ENCODE measurements at places on chromosomes 13 and 19. TPM values are rescaled to one million over a fixed set of nuclear protein-coding genes. Genes with fewer than 3 reads are reported as not detected.
A peak's percentile ranks its signal among the peaks of the same experiment; 100 is the strongest.

GRCh38 chr13:28655561-28655960 is 3.4 kb upstream of the POMP start:
- DNase-seq: no peak

GRCh38 chr19:7731218-7731595 is 703 bp downstream of the CLEC4G start:
- no peak for DNase-seq

Gene SLC5A5
- not detected for polyA plus RNA-seq

GRCh38 chr19:8334458-8335342 is 8.4 kb downstream of the KANK3 start:
- DNase-seq: peak; percentile 60

GRCh38 chr13:97921176-97921816 is 32.2 kb upstream of the IPO5 start:
- DNase-seq: no peak

- peak; percentile 68 for DNase-seq
These were observed 15.0 kb upstream of the EMC10 start for GRCh38 chr19:50461066-50461875.

Gene LILRB3
- polyA plus RNA-seq: not detected

Gene GTF2F2
- 7.5 TPM for polyA plus RNA-seq

DNA sequence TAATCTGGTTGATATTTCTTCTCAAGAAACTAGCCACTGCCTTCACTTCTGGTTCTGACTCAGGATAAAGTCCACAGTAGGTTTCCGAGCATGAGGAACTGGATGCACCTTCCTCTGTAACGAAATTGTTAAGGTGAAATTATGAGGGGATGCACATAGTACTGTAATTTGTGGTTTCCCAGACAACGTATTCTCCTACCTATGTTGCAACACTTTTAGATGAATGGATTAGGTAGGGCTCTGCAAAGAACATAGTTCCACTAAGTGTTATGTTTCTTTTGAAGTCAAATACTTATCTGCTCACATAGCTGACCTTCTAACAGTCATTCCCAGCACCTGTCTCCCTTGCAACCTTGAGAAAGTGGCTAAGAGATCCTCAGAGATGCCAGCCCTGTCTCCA is 5.7 kb upstream of the ZC3H13 start:
- DNase-seq: no peak

DNA sequence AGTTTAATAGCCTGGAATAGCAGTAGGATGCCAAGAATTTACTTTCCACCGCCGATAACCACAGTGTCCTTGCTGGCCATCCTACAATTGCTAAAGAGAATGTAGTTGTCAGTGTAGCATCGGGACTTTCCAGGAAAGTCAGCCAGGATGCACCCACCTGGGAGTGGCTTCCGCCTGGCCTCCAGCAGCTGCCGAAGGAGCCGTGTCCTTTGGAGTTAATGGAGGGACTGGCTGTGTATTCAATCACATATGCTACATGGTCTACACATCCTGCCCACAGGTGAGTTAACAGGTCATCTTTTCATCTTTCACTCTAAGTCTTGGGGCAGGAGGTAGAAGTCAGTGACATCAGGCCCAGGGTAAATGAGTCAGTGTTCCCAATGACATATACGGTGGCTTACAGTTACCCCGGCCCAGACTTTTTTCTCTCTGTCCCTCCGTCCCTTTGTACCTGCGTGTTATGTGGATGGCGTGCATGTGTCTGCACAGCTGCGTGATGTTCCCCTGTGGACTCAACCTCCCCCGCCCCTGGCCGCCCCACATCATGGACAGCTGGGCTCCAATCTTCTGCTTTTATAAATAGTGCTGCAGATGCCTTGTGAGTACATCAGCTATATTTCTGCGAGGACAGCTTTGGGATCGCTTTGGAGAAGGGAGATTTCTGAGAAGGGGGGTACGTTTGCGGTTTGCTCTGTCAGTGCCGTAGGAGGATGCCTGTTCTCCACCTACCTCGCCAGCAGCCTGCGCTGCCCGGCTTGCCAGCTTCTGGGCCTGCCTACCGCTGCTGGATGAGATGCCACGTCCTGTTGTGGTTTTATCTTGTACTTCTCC is 63.1 kb downstream of the ATP11A start:
- no peak for DNase-seq

DNA sequence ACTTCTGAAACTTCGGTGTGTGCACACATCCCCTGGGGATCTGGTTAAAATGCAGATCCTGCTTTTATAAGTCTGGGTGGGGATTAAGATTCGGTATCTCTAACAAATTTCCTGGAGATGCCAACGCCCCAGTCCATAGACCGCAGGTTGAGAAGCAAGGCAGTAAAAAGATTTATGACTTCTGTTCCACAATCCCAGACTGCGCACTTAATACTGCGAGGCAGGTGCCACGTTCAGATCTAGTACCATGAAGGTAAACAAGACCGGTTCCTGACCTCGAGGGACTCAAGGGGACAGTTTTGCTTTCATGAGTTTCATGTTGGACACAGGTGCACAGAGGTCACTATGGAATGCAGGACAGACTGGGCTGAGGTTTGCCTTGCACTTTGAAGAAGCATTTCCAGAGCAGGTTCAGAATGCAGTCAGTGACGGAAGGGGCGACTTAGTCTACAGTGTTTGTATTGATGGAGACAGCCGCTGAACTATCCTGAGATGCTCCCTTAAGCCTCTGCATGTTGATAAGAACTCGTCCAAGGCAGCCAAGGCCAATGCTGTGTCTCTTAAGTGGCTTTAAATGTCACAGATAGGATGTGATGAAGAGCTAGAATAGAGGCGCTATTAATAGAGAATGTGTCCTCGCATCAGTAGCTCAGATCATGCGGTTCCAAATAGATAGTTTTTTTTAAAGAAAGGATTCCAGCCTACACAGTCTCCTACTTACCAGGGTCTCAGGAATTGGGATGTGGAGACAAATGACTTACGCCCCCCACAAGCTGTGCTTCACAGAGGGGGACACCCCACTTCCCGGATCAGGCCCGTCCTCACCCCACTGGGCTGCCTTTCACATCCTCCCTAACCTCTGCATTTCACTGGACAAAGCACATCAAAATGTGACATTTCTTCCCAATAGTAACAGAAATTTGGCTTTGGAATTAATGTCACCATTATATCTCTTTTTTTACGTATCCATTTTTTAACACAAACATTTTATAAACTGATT is 97.1 kb upstream of the IRS2 start:
- DNase-seq: no peak

DNA sequence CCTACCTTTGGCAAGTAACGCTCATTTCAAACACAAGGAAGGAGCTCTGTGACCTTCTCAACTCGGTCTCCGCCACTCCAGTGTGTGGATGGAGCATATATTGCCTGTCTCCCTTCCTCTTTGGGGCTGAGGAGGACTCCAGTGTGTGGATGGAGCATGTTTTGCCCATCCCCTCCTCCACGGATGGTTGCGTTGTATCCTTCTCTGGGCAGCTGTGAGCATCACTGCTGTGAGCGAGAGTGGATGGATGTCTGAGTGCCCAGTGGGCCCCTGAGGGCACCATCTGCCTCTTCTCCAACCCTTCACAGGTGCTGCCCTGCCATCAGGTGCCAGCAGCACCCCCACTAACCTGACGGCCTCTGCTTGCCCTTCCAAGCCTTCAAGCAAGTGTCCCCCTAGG is 186.2 kb downstream of the TEX29 start:
- DNase-seq: no peak

DNA sequence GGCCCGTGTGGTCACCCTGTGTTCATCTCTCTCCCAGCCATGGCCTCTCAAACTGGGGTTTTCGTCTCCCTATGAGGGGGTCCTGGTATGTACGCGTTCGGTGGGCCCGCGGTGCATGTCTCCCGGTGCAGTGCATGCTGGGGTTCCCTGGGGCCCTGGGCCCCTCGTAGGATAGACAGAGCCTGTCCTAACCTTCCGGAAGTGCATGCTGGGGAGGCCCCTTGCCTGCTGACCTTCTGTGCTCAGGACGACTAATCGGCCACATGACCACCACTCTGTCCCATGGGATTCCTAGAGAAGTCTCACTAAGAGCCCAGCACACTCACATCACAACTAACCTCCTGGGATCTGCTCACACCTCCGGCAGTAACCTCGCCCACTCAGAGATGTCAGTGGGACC is 4.9 kb upstream of the USE1 start:
- DNase-seq: no peak

Gene RDH8
- polyA plus RNA-seq: not detected

DNA sequence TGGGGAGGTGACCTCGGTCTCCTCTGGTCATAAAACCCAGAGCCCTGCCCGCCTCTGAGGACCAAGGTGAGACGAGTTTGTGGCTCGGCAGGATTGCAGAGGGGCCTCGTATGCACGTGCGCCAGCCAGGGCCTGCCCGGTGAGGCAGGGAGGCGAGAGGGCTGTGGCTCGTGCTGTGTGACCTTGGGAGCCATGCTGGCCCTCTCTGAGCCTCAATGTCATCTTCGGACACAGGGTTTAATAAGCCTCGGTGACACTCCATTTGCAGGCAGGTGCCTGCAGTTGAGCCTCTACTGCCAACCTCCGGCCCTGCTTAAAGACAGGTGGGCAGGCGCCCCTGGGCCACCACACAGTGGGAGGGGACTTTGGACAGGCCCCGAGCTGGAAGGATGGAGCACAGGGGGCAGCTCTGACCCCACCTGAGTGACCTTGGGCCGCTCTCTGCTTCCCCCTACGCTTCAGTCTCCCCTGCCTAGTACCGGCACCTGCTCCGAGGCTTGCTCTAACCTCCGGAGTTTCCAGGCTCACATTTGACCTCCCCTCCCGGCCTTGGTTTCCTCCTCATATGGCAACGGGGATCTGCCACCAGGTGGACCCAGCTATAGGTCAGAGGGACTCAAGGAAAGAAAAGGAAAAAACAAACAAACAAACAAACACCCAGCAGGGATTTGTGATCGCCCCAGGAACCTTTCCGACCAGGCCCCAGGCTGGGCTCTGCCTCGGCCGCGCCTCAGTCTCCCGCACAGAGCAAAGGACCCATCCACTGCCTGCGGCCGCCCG is 3.1 kb downstream of the ZBTB7A start:
- DNase-seq: peak; percentile 22

Measured in endothelial cell of umbilical vein (primary cell).